ENCODE measurements at places on chromosomes 12 and 14. TPM values are rescaled to one million over a fixed set of nuclear protein-coding genes. Genes with fewer than 3 reads are reported as not detected.

GRCh38 chr12:132150780-132151144 lies 6.5 kb downstream of the NOC4L start:
- DNase-seq, result no peak

GRCh38 chr14:24761141-24761540 lies 127.2 kb upstream of the GZMB start:
- DNase-seq, result no peak

DNA sequence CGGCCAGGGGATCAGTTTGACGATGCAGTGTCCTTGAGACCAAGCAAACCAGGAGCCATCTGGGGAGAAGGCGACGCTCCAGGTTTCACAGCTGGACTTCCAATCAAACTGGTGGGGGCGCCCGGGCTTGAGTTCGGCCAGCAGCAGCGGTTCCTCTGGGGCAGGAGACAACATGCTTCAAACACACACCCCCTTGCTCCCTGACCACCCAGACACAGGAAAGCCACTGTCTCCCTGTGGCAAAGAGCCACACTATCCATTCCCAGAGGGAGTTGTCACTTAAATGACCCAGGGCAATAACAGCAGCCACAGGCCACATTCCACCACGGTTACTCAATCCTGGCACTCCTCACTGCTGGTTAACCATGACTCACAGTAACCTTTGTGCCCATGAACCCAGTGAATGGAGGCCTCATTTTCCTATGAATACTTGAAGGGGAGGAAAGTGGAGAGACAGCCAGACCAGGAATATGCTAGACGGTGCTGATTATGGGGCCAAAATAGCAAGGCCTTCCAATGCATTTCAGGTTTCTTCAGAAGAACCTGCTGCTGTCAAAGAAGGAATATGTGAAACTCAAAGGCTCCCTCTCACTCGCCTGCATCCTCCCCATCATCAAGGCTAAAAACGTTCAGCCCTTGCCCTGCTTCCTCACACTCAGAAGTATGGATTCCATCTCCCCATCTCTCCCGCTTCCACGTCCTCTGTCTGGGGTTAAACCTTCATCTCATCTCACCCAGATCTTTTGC lies 8.5 kb downstream of the WSB2 start:
- DNase-seq, result peak; percentile 99

DNA sequence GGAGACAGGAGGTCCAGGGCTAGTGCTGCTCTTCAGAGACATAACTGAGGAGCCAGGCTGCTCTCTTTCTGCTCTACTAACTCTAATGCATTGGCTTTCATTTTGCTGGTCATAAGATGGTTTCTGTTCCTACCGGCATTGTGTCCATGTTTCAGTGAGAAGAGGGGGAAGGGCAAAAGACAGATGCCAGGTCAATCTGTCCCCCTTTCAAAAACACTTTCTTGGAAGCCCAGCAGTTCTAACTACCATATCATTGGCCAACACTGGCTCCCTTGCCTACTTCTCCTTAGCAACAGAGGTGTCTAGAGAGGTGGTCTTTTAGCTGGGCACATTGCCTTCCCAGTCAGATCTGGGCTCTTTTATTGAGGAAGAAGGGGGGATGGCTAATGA lies 63.9 kb downstream of the TGFB3 start:
- DNase-seq, result no peak

The PA2G4 gene
- total RNA-seq, result 134 TPM

Data from M059J (cell line).